Vagina (tissue), 2 donors: ENCODE measurements at places on chromosomes 6 and 20.

DNA sequence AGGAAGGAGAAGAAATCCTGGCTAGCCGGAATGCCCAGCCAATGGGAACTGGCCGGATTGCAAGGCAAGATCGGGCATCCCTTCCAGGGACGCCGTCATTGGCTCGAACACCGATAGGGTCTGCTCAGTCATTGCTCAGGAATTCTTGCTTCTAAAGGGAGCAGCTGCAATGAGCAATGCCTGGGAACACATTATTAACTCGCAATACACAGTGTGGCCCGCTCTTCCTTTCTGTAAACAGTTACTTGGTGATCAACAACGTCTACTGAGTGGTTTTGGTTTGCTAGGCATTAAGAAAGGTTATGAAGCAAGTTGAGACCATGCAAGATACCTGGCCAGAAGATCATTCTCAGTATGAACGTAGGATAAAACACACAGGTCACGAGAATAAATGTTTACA, 165.4 kb upstream of the CITED2 start:
- DNase-seq: no peak

- no peak for DNase-seq
These were observed 33.3 kb downstream of the BEND3 start for GRCh38 chr6:107082045-107082444.

DNA sequence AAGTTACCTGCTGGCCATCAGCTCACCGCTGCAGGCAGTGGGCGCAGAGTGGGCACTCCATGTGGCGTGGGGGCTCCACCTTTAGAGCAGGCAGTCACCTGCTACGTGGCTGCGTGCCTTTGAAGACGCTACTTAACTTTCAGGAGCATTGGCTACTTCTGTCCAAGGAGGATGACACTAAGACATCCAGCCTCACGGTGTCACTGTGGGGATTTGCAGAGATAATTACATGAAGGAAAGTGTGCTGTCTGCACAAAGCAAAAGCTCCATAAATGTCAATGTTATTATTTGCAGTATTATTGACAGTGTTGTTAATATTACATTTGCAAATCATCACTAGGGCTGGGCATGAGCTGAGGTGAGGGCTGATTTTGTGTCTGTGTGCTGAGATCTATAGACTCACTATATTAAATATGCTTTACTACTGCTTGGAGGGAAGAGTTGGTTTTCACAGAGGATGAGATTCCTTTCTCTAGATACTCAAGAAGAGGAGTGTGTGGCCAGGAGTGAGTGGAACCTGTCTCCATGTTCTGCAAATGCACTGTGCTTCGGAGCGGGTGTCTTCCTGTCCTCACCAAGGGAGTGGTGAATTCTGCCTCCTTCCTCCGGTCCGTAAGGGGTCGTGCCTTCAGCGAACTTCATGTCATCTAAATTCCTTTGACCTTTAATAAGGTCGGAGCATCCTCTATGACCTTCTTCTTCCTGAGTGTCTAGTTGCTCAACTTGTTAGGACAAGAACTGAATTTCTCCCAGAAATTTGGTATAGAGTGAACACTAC, 165.8 kb upstream of the SYNDIG1 start:
- no peak for DNase-seq

DNA sequence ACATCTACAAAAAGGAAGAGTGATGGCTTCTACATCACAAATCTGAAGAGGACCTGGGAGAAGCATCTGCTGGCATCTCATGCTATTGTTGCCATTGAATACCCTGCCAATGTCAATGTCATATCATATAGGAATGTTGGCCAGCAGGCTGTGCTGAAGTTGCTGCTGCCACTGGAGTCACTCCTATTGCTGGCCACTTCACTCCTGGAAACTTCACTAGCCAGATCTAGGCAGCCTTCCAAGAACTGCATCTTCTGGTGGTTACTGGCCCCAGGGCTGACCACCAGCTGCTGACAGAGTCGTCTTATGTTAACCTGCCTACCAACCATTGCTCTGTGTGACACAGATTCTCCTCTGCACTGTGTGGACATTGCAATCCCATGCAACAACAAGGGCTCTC, 111.8 kb downstream of the PERP start:
- no peak for DNase-seq

GRCh38 chr6:62998022-62998421, 213.2 kb upstream of the FKBP1C start:
- DNase-seq: no peak

DNA sequence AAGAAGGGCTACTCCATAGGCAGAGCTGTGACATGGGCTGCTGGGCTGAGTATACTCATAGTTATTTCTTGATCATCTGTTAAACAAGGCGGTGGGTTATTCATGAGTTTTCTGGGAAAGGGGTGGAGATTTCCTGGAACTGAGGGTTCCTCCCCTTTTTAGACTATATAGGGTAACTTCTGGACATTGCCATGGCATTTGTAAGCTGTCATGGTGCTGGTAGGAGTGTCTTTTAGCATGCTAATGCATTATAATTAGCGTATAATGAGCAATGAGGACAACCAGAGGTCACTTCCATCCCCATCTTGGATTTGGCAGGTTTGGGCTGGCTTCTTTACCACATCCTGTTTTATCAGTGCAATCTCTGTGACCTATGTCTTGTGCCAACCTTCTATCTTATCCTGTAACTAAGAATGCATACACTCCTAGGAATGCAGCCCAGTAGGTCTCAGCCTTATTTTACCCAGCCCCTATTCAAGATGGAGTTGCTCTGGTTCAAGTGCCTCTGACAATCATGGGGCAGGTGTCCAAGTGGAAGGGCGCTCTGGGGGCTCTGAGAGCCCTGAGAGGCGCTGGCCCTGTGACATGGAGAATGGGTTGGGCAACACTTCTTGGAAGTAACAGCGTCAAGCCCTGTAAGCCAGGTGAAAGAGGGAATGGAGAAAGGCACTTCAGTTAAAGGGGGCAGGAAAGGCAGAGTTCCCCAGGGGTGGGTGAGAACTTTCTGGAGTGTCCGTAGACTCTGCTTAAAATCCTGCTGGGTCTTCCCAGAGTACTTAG, 354.2 kb upstream of the SULF2 start:
- DNase-seq: no peak

DNA sequence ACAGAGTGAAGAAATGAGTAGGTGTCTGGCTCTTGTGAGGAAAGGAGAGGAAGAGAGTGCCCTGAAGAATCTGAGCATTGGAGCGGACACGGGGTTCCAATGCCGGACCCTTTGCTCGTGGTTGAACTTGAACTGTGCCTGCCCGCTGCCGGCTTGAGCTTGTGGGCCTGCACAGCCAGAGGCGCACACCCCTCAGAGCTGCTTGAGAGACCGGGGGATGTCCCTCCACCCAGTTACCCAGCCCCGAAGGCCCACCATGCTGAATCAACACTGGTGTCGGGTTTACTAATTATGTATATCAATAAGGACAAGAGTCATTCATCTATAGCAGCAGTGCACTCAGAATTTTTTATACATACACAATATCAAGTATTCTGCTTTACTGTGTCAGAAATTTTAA, 218.3 kb upstream of the CST7 start:
- DNase-seq: no peak

GRCh38 chr6:150922137-150922536, 56.6 kb downstream of the MTHFD1L start:
- no peak for DNase-seq

DNA sequence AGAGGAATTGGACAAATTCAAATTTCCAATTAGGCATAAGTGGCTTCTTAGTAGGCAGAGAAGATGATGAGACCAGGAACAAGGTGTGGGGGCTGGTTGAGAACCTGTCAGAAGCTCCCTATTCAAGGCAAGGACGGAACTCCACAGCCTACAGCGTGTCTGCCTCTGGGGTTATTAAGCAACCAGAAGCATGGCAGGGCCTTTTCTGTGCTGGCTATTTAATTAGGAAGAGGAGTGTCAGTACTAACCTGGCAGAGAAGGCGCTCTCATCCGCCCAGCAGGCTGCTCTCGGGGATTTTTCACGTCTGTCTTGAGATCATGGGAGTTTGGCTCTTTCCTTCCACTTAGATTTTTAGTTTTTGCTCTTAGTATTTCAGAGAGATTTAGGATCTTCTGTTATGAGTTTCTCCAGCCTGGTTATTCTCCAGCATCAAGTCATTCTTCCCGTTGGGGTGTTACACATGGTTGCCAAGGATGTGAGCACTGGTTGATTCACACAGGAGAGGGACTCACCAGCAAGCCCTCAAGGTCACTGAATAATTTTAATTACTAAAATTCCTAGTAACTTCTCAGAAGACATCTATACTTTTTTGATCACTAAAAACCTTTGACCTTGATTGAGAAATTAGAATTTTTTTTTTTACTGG, 23.9 kb downstream of the ADTRP start:
- no peak for DNase-seq

- DNase-seq: no peak
These were observed 326.6 kb upstream of the JAG1 start for GRCh38 chr20:11000416-11000815.

DNA sequence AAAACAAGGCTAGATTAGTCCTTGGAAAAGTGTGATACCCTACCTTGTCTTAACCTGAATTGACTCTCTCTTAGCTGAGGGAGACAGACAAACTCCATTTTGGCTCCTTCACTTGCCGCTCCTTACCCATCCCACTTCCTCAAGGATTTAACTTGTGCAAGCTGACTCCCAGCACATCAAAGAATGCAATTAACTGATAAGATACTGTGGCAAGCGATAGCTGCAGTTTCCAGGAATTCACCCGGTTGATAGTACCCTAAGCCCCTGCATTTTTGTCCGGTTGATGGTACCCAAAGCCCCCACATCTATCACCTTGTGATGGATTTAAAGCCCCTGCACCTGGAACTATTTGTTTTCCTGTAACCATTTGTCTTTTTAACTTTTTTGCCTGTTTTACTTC, 1.9 kb upstream of the SERINC3 start:
- DNase-seq: no peak

DNA sequence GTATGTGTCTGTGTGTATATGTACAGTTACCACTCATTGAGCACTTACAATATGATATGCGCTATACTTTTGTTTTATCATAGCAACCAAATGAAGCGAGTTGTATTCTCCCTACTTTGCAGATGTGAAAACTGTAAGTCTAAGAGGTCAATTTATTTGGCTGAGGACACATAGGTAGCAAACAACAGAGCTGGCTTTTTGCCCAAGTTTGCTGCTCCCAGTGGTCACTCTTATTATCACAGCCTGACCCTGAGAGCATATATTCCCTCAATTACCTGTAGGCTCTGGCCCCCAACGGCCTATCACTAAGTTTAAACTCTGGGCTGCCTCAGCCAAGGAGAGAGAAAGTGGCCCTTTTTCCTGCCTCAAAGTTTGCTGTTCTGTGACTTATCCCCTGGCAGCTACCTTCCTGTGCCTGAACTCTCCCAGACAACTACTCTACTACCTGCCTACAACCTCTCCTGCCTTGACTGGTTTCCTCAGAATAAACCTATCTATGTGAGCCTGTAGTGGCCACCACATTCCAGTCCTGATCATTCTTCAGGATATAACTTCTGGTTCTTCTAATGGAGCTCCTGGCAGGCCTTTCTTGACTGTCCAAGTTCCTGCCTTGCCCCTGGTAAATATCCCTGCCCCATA, 221.8 kb downstream of the FRK start:
- DNase-seq: no peak

DNA sequence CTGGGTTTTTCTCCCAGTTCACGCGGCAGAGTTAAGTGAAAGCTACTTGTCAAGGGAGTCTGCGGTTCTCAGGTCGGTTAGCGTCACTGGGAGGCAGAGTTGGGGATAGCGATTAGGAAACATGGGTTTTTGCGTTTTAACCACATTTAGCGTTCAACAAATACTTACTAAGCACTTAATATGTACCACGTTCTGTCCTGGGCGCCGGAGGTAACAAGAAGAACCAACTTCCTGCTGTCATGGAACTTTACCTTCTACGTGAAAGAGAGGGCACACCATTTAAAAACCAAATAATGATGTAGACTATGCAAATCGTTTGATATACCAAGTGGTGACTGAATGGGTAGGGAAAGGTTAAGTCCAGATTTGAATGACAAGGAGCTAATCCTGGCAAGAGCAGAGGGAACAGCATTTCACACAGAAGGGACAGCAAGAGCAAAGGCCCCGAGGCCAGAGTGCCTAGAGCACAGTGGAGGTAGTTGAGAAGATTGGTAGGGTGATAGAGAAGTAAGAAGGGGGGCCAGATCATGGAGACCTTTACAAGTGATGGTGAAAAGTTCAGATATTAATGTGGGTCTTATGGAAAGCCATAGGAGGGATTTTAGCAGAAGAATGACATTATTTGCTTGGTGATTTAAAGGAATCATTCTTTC, 744 bp downstream of the RIOK1 start:
- DNase-seq: no peak

DNA sequence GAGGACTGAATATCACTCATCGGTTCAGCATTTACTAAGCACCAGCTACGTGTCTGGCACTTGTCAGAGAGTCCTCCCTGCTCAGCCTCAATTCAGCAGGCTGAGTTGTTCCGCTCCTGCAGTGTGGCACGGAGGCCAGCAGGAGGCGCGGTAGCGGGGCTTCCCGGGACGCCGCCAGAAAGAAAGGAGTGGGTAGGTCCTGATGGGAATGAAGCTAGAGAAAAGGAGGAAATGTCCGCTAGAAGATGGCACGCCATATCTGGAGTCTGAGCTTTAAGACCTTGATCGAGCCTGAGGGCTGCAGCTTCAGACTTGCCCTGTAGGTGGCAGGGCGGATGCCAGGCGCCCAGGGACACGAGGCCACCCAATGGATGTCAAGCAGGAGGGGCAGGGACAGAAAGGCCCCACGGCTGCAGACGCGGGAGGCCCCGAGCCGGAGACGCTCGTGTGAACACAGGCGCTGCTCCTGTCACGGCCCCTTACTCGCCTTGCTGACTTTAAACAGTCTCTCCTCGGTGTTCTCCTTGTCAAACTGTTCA, 18.7 kb downstream of the SERPINB6 start:
- no peak for DNase-seq

DNA sequence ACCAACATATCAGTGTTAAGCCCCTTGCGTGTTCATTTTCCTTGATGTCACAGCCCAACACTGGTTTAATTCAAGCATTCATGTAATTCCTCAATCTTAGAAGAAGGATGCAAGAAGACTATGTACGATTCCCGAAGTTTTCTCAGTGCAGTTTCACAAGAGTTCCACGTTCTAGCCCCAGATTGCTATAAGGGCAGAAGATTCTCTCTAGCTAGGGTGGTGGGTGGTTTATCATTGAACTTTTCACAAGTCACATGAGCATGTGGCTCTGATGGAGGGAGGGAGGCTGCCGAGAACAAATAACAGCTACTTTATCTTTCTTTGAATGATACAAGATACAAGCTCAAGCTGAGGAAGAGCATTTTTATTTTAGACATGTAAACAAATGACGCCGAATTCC, 71.9 kb upstream of the NHSL1 start:
- DNase-seq: no peak

DNA sequence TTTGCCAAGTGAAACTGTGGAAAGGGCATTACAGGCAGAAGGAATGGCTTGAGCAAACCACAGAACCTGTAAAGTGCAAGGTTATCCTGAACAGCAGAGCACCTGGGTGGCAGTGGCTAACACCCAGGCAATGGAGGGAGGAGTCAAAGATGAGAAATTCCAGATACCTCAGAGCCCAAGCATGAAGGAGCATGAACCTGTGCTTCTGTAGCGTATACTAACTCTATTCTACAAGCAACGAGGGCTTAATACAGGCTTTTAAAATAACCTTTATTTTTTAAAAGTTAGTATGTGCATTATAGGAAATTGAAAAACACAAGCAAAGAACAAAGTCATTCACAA, 77.0 kb downstream of the CNBD2 start:
- no peak for DNase-seq
